ENCODE measurements at places on chromosomes 7 and 10.

DNA sequence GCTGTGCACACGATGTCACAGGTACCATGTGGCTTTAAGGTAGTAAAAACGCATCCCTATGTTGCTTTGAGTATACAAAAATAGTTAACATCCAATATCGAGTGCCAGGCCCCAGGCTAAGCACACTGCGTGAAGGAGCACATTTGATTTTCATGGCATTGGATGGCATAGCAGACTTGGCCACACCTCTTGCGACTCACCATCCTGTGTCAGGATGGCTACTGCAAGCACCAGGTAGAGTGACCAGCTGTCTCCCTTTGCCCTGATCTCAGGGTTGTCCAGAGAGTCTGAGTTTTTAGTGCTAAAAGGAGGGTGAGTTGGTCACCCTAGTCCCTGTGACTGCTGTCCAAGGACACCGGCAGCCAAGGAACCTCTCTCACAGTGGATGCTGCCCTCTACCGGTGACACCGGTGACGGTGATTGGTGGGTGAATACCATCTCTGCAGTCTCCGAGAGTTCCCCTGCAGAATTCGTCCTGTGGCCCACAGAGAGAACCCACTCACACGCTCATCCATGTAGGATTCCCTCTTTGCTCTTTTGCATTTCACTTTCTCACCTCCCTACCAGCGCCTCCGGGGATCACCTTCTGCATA lies 76.1 kb downstream of the BICC1 start:
- no peak for DNase-seq

GRCh38 chr10:113957013-113957412 lies 86.7 kb upstream of the ADRB1 start:
- no peak for DNase-seq

- DNase-seq: no peak
Measured at GRCh38 chr7:52936750-52937149, 98.7 kb upstream of the POM121L12 start.

GRCh38 chr10:74738542-74738941 lies 87.9 kb upstream of the KAT6B start:
- DNase-seq: no peak

DNA sequence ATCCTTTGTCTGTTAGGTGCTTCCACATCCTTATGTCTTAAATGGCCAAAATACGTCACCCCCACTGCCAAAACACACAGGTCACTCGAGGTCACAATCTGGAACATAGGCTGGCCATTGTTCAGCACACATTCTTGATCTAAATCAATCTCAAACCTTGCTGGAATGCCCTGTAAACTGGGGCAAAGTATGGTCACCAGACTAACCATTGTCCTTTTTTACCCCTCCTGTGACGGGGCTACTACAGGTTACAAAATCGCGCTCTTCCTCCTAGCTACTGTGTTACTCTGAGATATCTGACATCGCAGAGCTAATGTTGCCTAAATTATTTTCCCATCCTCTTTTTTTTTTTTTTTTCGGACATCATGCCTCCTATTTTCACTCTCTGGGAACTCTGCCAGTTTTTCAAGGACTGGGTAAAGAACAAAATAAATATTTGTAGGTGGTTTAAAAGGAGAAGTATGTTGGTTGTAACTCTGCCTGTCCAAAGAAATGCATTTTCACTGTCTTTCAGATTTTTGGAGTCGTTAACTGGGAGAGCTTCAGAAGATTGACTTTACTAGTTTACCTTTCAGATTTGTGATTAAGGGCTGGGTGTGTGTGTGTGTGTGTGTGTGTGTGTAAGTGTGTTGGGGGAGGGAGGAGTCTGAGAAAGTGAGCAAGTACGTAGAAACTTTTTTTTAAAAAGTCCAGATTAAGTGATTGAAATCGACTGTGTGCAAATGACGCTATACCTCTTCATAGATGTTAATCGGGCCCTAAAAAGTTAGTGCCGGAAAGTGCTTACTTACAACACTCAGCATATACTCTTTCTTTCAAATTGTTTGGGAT lies 942 bp upstream of the KIAA1217 start:
- DNase-seq: no peak

GRCh38 chr7:107291434-107291833 lies 122.6 kb downstream of the HBP1 start:
- no peak for DNase-seq

- DNase-seq: no peak
Measured at GRCh38 chr10:25017661-25018060, 1.2 kb downstream of the THNSL1 start.

- no peak for DNase-seq
Measured at GRCh38 chr10:22752272-22752889, 38.0 kb upstream of the PIP4K2A start.

- no peak for DNase-seq
Measured at GRCh38 chr7:584122-584465, 64.4 kb upstream of the PDGFA start.

DNA sequence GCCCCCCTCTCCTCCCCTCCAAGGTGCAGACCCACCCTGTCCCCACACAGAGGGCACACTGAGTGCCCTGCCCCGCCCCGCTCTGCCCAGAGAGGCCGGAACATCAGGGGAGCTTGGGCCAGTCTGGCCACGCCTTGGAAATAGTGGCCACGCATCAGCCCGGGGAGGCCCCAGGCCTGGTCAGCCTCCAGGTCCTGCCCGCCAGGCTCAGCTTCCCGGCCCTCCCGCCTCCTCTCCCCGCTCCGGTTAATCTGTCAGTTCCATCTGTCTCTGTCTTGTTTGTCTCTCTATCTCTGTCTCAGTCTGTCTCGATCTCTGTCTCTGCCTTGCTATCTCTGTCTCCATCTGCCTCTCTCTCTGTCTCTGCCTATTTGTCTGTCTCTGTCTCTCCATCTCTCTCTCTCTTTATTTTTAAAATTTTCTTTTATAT lies 28.9 kb upstream of the TNRC18 start:
- DNase-seq: no peak

GRCh38 chr10:33542752-33543505 lies 208.5 kb upstream of the NRP1 start:
- no peak for DNase-seq

DNA sequence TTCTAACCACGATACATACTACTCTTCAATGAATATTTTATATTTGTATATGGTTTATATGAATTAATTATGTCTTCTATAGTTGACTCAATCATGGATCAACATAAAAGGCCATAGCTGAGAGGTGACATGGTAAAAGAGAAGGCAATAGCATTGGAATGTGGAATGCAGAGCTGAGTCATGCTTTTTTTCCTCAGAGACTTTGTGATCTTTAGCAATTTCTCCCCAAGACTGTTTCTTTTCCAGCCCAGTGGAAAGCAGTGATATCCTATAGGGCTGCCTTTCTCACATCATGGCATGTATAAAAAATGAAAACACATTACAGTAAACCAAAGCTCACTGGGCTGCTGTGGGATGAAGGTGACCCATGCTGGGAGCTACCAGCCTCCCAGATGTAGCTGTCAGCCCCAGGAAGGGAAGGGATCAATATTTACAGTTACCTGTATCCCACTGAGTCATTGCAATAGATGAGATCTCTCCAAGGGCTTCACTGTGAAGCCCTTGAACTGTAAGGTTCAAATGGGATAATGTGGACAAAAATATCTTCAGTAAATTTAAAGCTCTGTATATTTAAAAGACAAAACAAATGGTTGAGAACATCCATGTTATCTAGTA lies 30.2 kb downstream of the SLC39A12 start:
- DNase-seq: no peak

DNA sequence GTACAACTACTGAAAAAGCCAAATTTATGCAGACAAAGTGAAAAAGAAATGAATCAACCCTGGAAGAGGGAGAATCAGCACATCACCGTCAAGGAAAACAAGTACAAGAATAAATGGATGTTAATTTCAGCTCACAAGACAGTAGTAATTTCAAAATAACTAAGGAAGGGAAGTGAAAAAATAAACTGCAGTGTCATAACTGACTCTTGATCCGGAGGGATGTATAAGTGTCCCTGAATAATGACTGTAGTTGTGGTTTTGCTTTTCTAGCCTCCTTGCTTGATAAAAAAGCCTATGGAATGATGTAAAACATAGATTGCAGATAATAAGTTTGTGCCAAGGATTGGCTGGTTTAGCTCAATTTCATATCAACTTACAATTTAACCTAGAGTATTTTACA lies 721.1 kb upstream of the C7orf33 start:
- DNase-seq: no peak

DNA sequence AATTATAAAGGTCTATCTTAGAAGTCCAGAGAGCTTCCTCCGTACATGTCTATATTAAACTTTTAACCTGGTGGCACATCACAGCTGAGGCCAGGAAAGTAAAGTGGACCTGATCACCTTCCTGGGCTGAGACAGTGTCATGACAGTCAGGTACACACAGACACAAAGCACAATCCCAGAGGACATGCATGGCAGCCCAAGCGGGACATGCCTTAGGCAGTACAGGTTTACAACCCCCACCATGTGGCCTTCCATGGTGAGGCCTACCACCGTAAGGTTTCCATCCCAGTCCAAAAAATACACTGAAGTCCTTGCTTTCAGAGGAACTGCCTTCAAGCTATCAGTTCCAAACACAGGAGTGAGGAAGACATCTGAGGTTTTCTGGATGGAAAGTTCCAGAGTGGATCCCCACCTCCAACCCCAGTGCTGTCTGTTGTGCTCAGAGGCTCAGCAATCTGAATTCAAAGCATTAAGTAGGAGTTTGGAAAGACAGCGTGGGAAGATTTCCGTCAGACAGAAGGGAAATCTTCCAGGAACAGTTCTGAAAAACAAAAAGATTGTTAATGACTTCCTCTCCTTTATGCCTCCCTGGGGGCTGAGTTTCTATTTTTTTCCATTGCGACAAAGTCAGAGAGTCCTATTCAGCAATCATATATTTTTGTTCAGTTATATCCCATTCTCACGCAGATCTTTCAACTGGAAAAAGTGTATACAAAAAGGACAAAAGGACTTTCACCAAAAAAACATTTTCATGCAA lies 20.1 kb downstream of the IFIT3 start:
- no peak for DNase-seq
